ENCODE measurements at places on chromosomes 1 and 21.

DNA sequence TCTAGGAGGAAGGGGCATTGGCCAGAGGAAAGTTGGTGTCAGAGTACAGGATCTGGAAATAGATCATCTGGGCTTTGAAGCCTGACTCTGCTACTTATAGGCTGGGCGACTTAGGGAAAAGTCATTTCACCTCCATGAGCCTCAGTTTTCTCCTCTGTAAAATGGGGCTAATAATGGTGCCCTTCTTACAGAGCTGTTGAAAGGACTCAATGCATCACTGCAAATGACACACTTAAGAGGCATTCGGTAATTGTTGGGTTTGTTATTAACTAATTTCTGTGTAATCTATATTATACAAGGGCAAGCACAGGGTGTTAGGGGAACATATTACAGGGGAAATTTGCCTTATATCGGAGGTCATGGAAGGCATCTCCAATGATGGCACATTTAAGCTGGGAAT lies 96.1 kb downstream of the KAZN start:
- DNase-seq: no peak

DNA sequence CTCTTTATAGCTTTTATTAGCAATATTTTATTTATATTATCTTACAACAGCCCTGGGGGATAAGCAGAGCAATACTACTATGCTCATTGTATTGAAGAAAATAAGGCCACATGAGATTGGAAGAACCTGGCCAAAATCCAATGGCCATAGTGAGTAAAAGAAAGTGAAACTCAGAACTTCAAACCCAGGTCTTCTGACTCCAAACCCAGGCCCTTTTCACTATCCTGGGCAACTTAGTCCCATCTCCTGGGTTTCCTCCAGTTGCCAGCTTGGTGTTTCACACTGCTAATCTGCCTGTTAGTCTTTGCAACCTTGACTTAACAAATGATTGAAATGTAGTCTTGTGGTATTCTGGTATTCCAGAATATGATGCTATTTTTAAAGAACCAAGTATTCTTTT lies 22.4 kb upstream of the EXO1 start:
- no peak for DNase-seq

- no peak for DNase-seq
These were observed 41.6 kb upstream of the APOBEC4 start for GRCh38 chr1:183694755-183695154.

DNA sequence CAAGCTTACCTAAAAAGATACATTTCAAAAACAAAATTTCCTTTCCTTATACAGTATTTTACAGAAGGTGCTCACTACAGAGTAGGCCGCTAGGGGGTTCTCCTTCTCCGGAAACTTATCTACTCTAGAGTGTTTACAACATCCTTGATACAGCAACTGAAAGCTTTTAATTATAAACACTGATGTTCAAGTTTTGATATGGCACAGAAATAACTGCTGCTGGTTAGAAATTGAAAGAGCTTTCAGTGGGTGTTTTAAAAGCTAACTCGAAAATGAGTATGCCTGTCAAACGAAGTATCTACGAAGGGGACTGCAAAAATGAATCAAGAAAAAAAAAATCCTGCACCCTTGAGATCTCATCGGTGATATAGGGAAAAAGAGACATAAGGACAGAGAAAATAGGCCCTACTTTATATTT lies 1.0 kb downstream of the YOD1 start:
- no peak for DNase-seq

GRCh38 chr1:30589083-30589482 lies 134.3 kb downstream of the MATN1 start:
- no peak for DNase-seq

DNA sequence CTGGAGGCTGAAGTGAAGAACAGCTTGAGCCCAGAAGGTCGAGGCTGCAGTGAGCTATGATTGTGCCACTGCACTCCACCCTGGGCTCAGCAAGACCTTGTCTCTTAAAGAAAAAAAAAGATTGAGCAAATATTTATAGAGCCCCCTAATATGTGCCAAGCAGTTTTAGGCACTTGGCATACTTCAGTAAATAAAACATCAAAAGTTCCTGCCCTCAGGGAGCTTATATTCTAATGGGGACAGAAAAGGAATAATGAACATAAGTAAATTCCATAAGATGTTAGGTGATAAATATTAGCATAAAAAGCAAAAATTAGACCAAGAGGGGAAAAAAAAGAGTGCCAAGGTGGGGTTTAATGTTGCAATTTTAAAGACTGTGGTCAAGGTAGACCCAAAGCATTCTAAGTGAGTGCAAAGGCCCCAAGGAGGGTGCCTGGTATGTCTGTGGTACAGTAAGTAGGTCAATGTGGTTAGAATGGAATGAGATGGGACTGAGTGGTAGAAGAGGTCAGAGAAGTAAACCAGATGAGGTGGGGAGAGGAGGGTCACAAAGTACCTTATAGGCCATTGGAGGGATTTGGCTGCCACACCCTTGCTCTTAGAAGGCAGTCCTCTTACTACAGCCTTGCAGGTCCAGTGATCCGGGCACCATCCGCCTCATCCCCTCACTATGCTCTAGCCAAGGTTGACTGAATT lies 2.2 kb upstream of the TOE1 start:
- DNase-seq: no peak

DNA sequence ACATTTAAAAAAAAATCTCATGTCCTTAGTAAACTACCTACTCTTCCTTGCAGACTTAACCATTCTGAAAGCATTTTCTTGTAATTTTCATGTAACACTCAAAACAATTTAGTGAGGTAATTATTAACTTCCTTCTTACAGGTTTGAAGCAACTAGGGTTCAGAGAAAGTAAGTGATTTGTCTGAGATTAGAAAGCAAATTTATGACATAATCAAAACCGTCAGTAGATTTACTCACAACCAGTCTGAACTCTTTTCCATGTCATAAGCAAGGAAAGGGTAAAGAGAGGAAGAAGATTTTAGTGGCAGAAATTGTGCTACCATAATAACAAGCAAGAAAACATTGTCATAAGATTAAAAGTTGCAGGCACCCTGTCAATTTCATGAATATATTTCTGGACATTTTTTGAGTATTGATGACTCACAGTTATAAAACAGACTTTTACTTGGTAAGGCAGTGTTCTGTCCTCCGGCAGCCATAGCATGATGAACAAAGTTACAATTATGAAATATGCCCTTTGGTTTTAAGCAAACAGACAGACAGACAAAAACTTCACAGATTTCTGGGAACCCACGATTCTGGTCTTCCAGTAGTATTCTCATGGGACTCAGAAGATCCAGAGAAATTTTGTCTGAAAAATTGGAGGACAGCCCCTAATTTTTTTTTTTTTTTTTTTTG lies 707.2 kb downstream of the RWDD3 start:
- no peak for DNase-seq

DNA sequence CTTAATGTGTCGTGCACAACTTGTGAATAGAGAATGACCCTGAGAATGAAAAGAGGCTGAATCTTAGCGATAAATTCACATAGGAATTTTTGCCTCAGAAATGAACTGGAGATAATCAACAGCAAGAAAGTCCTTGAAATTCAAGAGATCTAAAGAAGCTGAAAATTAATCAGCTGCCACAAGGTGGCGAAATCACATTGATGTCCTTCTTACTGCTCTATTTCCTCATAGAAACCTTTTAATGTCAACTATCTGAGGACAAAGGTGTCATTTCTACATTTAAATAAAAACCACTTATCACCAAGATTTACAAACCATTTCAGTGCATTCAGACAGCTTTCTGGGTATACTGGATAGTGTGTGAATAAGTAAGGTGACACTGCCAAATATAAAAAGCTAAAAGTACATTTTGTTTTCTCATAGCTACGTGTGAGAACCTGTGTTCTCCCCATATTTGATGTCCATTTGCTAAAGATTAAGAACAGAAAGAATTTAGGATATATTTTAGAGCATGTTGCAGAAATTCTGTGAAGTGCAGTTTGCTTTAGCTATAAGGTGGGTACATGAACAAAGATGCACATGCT lies 485.3 kb upstream of the PTBP2 start:
- no peak for DNase-seq

GRCh38 chr1:25360596-25361581 lies 22.8 kb downstream of the TMEM50A start:
- DNase-seq: no peak

- DNase-seq: no peak
These were observed 388.7 kb downstream of the USH2A start for GRCh38 chr1:216034506-216034905.

- DNase-seq: no peak
These were observed 2.2 kb downstream of the FOXJ3 start for GRCh38 chr1:42332877-42333276.

DNA sequence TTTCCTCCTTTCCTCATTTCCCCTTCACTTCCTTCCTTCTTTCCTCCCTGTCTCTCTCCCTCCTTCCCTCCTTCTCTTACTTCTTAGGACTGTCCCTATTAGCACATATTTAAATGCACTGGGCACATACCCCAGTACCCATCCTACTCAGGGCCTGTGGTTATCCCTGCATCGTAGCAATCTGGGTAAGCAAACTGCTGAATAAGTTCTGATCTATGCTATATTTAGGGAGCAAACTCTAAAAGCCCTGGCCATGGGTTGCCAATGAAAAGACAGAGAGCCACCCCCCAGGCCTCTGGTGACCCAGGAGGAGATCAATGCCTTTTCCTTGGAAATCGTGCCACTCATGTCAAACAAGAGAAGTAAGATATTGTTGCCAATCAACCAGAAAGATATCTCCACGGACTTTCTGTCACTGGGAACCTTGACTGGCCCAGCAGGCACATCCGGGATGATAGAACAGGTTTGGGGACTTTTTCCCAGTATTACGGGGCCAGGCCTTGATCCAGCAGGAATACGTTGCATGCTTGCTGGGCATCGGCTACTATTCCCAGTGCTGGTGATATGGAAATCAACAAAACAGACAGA lies 5.4 kb downstream of the FAM3B start:
- DNase-seq: no peak

- DNase-seq: no peak
These were observed 42.2 kb upstream of the C1orf105 start for GRCh38 chr1:172378109-172378760.

GRCh38 chr1:10753299-10753698 lies 43.1 kb downstream of the CASZ1 start:
- DNase-seq: no peak

DNA sequence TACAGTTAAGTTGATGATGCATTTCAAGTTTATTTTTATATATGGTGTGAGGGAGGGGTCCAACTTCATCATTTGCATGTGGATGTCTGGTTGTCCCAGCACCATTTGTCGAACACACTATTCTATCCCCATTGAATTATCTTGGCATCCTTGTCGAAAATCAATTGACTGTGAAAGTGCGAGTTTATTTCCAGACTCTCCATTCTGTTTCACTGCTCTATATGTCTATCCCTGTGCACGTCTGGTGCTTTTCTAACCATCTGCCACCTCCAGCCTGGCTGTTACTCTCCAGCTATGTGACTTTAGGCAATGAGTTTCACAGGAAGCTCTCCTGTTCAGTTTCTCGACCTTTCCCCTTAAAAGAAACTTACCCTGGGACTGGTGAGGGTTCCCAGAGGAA lies 137.1 kb upstream of the KLHDC7A start:
- DNase-seq: peak; percentile 8

- DNase-seq: no peak
These were observed 16.0 kb downstream of the ST6GALNAC3 start for GRCh38 chr1:76090283-76091203.
